ENCODE measurements at places on chromosomes 16 and 17.

DNA sequence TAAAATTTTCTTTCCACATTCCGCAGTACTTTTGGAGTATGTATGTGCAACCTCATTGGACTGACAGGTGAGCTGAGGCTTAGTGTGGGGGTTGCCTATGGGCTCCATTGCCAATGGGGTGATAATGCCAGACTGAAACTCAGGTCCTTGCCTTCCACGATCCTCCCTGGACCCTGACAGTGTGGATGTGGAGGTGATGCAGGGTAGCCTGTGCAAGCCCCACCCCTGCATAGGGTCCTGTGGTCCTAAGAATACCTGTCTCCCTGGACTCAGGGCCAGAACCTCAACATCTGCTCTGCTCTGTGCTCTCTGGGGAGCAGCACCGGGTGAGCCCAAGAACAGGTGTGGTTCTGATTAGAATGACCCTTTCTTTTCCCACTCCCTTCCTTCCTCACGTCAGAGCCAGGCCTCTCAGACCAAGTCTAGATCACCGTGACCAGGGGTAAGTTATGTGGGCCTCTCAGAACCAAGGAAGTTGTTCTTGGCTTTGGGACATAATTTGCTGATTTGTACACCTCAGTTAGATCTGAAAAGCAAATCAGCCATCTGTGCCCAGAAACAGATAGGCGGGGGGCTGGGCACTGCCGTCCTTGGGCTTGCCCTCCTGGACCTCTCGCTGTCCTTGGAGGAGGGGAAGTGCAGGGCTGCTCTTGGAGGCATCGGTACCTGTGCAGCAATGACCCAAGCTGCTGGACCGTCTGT, 8.4 kb upstream of the TNS4 start:
- DNase-seq: no peak

GRCh38 chr16:1100084-1100800, 4.2 kb upstream of the C1QTNF8 start:
- no peak for DNase-seq

DNA sequence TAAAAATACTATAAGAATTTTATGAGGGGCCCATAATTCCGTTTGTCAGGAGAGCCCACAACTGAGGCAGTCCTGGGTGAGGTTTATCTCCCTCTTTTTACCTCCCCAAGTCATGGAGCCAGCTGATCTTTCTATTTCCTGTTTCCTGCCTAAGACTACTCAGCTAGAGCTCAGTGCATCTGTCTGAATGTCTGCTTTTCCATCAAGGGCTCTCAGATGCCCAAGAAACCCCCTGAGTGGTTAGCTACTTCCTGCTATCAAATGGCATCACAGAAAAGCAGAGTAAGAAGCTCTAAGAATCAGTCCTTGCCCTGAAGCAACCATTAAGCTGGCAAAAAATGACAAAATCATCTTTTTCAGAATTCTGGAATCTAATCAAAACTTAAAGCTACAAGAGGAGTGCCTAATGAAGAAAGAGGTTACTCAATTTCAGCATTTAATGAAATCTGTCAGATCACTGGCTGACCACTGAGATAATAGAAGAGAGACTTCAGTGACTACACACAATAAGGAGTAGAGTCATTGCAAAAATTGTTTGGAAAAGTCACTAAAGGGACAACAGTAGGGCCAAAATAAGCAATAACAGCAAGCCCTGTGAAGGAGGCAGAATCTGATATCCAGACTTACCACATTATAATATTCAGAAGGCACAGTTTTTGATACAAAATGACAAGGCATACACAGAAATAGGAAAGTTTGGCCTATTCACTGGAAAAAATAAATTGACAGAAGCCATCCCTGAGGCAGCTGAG, 150.1 kb downstream of the CYB561 start:
- no peak for DNase-seq

- DNase-seq: peak; percentile 21
Observed at GRCh38 chr17:8393470-8394231, 4.0 kb downstream of the RNF222 start.

GRCh38 chr17:73588891-73589290, 55.4 kb downstream of the SDK2 start:
- DNase-seq: no peak

GRCh38 chr16:62149631-62150030, 113.4 kb upstream of the CDH8 start:
- DNase-seq: no peak

DNA sequence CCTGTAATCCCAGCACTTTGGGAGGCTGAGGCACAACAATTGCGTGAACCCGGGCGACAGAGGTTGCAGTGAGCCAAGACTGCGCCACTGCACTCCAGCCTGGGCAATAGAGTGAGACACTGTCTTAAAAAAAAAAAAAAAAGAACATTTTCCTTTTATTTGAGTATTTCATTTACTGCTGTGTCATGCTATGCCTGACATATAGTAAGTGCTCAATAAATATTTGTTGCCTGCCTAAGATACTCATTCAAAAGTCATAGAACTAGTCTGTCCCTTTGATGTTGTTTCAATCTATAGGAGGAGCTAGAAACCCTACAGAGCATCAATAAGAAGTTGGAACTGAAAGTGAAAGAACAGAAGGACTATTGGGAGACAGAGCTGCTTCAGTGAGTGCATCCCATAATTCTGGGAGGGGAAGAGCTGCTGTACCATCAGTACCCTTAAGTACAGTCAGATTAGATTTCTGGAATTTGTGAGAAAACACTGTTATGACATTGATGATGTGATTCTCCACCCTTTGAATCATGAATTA, 20.0 kb downstream of the CALCOCO2 start:
- no peak for DNase-seq

GRCh38 chr17:4928881-4929280, 3.2 kb upstream of the GP1BA start:
- DNase-seq: no peak

- peak; percentile 20 for DNase-seq
Observed at GRCh38 chr17:35286120-35286781, 43.4 kb downstream of the SLFN5 start.

DNA sequence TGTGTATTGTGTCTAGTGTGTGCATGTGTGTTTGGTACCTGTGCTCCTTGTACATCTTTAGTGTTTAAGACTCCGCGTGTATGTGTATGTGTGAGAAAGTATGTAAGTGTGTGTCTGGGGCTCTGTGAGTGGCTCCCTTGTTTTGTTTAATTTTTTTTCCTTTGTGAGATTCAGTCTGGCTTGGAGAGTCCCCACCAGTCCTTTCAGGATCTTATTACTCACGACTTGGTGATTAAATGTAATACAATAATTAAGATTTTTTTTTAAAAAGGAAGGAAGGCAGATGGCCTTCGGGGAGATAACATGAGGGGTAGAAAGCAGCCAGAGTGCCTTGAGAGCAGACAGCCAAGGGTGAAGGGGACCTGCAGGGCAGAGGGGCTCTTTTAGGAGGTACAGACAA, 33.9 kb downstream of the FZD2 start:
- DNase-seq: peak; percentile 28

- no peak for DNase-seq
Observed at GRCh38 chr17:56891751-56892150, 22.1 kb downstream of the TRIM25 start.

- DNase-seq: no peak
Observed at GRCh38 chr16:4053301-4053845, 62.9 kb downstream of the ADCY9 start.

- no peak for DNase-seq
Observed at GRCh38 chr17:77513045-77513444, 372.3 kb downstream of the SEC14L1 start.

- peak; percentile 92 for DNase-seq
Observed at GRCh38 chr17:65627891-65628643, 66.6 kb upstream of the AXIN2 start.

DNA sequence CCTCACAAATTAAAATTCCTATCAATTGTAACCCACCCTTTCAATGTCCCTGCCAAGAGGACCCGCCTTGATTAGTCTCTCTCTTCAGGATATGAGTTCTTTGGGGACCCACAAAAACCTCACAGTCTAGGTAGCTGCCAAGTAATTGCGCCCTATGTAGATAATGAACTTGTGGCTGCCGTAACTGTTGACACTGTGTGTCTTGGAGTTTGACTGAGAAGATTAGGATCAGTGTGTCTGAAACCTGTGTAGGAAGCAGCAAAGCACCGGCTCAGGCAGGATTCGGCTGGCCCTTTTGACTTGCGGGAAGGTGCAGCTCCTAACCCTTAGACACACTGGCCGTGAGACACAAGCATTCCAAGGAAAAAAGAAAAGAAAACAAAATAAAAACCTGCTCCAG, 17.8 kb upstream of the SLC6A4 start:
- DNase-seq: no peak

DNA sequence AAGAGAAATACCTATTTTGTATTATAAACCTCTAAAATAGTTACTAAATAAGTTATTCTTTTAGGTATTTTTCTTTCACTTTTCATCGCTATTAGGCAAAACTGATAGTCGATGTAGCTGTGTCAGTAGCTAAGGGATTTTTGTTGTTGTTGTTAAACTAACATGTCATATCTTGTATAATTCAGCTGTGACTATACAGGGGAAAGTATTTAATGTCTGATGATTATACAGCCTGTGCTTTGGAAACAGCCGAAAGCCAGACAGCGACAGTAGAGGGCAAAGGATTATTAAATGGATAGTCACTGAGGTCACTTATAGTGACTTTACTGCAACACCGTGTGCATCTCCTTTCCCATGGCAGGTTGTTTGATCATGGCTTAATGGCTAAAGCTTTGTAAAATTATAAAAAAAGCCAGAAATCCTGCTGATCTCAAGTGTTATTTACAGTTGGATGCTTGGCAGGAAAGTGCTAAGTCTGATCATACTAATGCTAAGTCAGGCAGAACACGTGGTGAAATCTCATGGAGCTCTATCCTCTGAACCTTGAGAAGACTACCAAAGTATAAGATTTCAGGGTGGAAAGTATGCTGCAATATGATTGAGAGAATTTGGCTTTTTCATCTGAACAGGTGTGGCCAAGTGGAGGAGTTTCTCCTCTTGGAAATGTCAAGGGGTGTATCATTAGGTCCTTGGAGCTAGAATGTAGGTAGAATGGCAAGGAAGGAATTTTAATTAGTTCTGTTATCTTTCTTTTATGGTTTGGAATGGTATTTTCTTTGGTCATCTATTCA, 88.4 kb downstream of the FTO start:
- no peak for DNase-seq

GRCh38 chr17:50372222-50372757, 694 bp downstream of the MRPL27 start:
- no peak for DNase-seq

- no peak for DNase-seq
Observed at GRCh38 chr17:79107499-79108231, 33.0 kb downstream of the ENGASE start.

- no peak for DNase-seq
Observed at GRCh38 chr17:17884391-17885357, 47.9 kb upstream of the SREBF1 start.

GRCh38 chr16:24015923-24016322, 180.1 kb downstream of the PRKCB start:
- DNase-seq: no peak

DNA sequence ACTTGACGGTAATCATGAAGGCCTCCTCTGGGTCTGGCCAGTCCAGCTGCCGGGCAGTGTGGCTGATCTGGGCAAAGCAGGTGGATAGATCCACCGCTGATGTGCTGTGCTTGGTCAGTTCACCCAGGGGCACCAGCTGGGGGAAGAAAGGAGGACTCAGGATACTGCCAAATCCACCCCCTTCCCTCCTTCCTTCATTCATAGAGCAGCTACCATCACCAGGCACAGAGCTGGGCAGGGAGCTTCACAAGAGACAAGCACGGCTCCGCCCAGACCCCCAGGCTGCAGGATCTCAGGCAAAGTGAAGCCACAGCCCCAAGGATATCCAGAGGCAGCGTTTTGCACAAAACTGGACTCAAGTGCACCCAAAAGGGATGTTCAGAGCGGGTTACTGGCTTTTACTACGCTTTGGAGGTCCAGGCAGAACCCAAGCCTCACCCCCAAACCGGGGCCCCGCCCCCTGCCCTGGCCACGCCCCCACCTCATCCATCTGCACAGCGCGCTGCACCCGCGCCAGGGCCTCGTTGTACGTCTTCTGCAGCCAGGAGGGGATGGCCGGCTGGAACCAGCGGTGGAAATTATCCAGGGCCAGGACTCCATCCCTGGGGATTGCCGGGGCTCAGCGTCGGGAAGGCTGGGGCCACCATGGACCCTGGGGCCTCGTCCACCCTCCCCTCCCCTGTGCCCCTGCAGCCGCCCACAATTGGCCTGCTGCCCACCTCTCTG, 9.1 kb downstream of the UNC13D start:
- DNase-seq: no peak

DNA sequence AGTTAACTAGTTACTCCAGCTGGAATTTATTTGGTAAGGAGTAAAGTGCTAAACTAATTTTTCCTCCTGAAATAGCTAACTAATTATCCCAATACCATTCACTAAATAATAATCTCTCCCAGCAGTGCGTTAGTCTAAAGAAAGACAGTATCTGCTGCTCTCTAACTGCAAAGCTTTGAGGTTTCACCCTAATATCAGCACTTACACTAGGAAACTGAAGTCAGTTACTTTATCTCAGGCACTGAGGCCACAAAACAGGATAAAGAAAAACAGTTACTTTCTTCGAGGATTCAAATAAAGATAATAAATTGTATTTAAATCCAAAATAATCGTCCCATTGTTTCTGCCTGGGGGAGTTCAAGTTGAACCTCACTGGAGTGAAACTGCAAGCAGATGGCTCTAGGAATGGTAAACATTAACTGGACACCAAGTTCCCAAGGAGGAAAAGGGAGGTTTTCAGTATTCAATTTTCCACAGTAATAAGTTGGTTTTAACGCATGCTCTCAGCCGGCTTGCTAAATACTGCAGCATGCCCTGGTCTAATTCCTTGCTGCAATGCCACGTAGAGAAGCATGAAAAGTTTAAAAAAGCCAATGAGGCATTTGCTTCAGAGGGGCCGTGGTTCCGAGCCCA, 20.0 kb upstream of the FOXJ1 start:
- no peak for DNase-seq

GRCh38 chr16:47460711-47461597, at the start of the genes ITFG1 and PHKB:
Gene ITFG1, minus strand, starts transcription at chr16:47461063. Its CDS starts 18 bp downstream, at chr16:47461045.
Gene PHKB, plus strand, starts transcription at chr16:47461331. Its CDS starts 20 bp downstream, at chr16:47461351.
- peak; percentile 90 for DNase-seq

GRCh38 chr17:38851434-38851833, 2.1 kb downstream of the RPL23 start:
- DNase-seq: no peak

GRCh38 chr17:62852195-62852594, 44.1 kb upstream of the MARCHF10 start:
- DNase-seq: no peak

- DNase-seq: no peak
Observed at GRCh38 chr17:2795441-2796163, 636 bp upstream of the RAP1GAP2 start.

GRCh38 chr16:4703906-4704305, 10.5 kb downstream of the NUDT16L1 start:
- no peak for DNase-seq

GRCh38 chr16:85681255-85681654, 7.5 kb downstream of the GINS2 start:
- no peak for DNase-seq

DNA sequence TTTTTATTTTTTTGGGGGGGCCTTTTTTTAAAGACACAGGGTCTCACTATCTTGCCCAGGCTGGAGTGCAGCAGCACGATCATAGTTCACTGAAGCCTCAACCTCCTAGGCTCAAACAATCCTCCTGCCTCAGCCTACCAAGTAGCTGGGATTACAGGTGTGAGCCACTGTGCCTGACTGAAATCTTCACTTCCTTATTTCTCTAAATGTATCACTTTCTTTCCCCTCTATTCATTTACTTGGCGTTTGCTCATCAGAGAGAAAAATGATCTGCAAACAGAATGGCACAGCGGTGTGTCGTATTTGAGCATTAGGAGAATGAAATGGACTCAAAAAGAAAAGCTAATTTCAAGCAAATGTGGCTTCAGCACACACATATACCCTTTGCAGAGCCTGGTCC, 44.3 kb upstream of the CDH5 start:
- DNase-seq: no peak
